B cell (primary cell): ENCODE measurements at places on chromosomes 11 and 22. TPM values are rescaled to one million over a fixed set of nuclear protein-coding genes. Genes with fewer than 3 reads are reported as not detected.

OR52L1 gene
- not detected in 2 replicates for total RNA-seq

GRCh38 chr11:111081021-111081511, 164.5 kb upstream of the POU2AF2 start:
- DNase-seq = no peak
- no peaks in the 10 kb centered on the region for H3K27me3 ChIP-seq
- H3K36me3 ChIP-seq = no peaks in the 10 kb centered on the region
- no peak overlapping the region for H3K4me3 ChIP-seq

DNA sequence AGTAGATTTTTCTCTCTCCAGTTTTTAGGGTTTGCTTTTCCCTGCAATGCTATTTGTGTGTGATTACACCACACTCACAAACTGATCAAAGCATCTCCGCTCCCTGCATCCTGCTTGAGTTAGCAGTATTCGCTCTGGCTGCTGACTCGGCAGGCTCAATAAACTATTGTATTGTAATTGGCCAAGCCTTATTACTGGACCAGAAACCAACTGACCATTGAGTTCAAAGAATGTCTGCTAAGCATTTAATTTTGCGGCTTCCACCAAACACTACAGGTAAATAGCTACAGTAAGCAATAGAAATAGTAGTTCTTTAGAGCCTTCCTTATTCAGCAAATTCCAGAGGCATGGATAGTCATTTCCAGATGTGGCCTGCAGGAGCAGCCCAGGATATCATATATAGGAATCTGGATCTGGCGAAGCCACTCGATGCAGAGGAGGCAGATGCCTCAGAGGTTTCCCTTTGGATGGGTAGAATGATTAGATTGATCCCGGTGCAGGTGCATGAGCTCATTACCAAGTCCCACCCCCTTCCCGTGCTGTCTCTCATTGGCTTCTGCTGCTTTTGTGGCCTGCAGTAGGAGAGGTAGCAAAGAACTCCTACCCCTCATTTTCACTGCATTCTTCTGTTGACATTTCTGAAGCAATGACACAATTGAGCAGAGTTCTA, 77.3 kb downstream of the COMMD9 start:
- H3K36me3 ChIP-seq = no peaks in the 10 kb centered on the region
- no peak for DNase-seq
- H3K4me1 ChIP-seq = no peaks in the 10 kb centered on the region
- no peak overlapping the region for H3K27ac ChIP-seq

GRCh38 chr11:68724293-68724692, 27.0 kb downstream of the TESMIN start:
- H3K4me1 ChIP-seq = no peaks in the 10 kb centered on the region
- no peak for DNase-seq
- no peak overlapping the region for H3K4me3 ChIP-seq

GRCh38 chr11:10930224-10930971, 72.5 kb upstream of the ZBED5 start:
- H3K4me1 ChIP-seq = peaks cover 24% of the 10 kb centered on the region
- no peak for DNase-seq
- no peaks in the 10 kb centered on the region for H3K27me3 ChIP-seq
- H3K36me3 ChIP-seq = no peaks in the 10 kb centered on the region

OR5A1 gene
- total RNA-seq = not detected in 2 replicates

DNA sequence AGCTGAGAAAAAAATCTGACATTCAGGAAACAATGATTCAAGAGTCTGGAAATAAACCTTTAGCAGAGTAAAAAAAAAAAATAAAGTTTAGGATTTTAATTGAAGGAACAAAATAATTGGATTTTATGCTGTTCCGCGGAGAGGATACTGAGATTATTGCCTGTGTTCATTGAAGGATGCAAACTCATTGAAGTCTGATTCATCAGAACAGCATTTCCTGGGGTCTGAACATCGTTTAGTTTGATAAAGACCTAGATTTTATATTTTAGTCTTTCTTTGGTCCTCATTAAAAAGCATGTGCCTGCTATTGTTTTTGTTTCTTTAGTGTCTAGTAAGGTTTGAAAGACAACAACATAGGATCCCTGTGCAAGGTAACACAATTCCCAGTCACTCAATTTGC, 4.5 kb downstream of the TLCD5 start:
- H3K27ac ChIP-seq = no peak overlapping the region
- H3K27me3 ChIP-seq = peaks cover 36% of the 10 kb centered on the region
- H3K36me3 ChIP-seq = no peaks in the 10 kb centered on the region
- H3K4me1 ChIP-seq = peaks cover 24% of the 10 kb centered on the region
- no peak for DNase-seq
- no peak overlapping the region for H3K4me3 ChIP-seq

OR52I2 gene
- total RNA-seq = not detected in 2 replicates

SCGB2A2 gene
- total RNA-seq = not detected in 2 replicates

GRCh38 chr11:125270106-125270505, 105.6 kb downstream of the PKNOX2 start:
- no peak overlapping the region for H3K4me3 ChIP-seq
- no peaks in the 10 kb centered on the region for H3K36me3 ChIP-seq
- DNase-seq = no peak
- no peaks in the 10 kb centered on the region for H3K4me1 ChIP-seq

DNA sequence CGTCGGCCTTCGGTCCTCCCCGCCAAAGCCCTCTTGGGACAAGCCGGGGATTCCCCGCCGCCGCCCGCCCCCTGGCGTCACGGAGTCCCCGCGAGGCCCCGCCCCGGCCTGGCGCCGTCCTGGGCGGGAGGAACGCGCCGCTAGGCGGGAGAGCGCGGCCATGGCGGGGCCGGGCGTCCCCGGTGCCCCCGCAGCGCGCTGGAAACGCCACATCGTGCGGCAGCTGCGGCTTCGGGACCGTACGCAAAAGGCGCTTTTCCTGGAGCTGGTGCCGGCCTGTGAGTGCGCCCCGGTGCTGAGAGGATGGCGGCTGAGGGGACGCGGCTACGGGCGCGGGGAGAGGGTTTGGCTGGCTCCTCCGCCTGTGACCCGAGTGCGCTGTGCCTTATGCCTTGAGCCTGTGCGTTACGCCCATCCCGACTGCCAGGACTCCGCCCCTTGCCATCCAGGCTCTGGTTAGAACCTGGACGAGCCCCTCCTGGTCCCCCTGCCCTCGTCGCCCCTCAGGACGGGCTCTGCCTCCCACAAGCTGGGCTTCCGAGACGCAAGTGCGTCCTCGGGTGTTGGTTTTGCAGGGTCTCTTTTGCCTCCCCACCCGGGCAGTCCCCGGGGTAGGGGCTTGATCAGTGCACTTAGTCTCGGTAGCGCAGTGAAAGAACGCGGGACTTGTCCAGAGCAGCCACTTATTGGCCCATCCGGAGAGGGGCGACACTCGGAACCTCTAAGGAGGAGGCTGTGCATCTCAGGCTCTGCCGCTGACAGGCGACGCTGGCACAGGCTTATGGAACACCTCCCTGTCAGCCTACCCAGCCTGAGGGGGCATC, at the start of gene ATG16L2:
Gene ATG16L2, plus strand, starts transcription at position 126 of the 824 bp plus-strand sequence. Its CDS starts 35 bp downstream, at position 161.
- H3K27me3 ChIP-seq = no peaks in the 10 kb centered on the region
- H3K36me3 ChIP-seq = no peaks in the 10 kb centered on the region
- H3K4me3 ChIP-seq = peak within 1 kb of the TSS; percentile 99
- peak within 1 kb of the TSS; percentile 95 for H3K27ac ChIP-seq
- peaks cover 36% of the 10 kb centered on the region for H3K4me1 ChIP-seq

LYVE1 gene
- not detected in 2 replicates for total RNA-seq

GRCh38 chr22:27876684-27877083, 42.4 kb downstream of the PITPNB start:
- H3K36me3 ChIP-seq = peaks cover 2% of the 10 kb centered on the region
- no peak overlapping the region for H3K27ac ChIP-seq
- H3K4me1 ChIP-seq = peaks cover 3% of the 10 kb centered on the region

DNA sequence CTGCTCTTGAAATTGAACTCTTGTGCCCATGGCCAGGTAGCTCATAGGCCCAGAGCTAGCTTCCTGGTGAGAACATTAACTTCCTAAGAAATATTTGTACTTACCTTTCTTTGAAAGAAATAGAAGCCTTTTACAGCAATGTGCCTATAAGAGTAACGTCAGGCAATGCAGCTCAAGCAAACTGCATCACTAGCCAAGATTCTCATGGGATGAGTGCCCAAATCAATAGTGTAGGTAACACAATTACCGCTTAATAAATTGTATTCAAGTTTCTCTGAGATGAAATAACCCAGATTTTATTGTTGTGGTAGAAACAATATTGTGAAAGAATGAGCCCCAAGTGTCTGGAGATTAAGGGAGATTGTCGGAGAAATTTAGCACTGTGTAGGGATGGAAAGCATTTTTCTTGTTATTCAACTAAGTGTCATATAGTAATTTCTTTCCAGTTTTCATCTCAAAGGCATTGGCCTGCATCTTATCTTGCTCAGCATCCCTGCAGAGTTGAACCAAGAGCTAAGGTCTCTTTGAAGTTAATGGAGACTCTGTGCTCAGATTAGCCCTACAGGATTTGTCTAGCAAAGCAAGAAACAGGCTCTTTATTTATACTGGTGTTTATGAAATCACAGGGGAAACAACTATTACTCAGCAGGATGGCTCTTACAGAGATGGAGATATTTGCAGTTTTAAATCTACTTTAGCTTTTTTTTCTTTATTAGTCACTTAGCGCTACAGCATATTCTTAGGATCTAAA, 321.0 kb upstream of the PDGFD start:
- H3K36me3 ChIP-seq = no peaks in the 10 kb centered on the region
- H3K27ac ChIP-seq = no peak overlapping the region
- DNase-seq = no peak
- H3K4me1 ChIP-seq = no peaks in the 10 kb centered on the region

- H3K27ac ChIP-seq = no peak overlapping the region
- no peak for DNase-seq
- no peak overlapping the region for H3K4me3 ChIP-seq
- no peaks in the 10 kb centered on the region for H3K27me3 ChIP-seq
- H3K4me1 ChIP-seq = no peaks in the 10 kb centered on the region
Measured at GRCh38 chr11:119192111-119192510, 6.8 kb downstream of the NHERF4 start.

- no peaks in the 10 kb centered on the region for H3K36me3 ChIP-seq
- no peaks in the 10 kb centered on the region for H3K4me1 ChIP-seq
- H3K27ac ChIP-seq = no peak overlapping the region
Measured at GRCh38 chr11:12808519-12808918, 134.3 kb downstream of the TEAD1 start.

ANKK1 gene
- total RNA-seq = 0.89 and 1.1 TPM in 2 replicates

GRCh38 chr11:102587722-102588121, 37.4 kb downstream of the MMP20 start:
- no peak overlapping the region for H3K4me3 ChIP-seq
- H3K27me3 ChIP-seq = no peaks in the 10 kb centered on the region
- no peaks in the 10 kb centered on the region for H3K36me3 ChIP-seq

GRCh38 chr11:103585401-103585800, 451.0 kb upstream of the DDI1 start:
- no peak for DNase-seq
- H3K27ac ChIP-seq = no peak overlapping the region
- H3K4me1 ChIP-seq = no peaks in the 10 kb centered on the region
- H3K27me3 ChIP-seq = no peaks in the 10 kb centered on the region

DNA sequence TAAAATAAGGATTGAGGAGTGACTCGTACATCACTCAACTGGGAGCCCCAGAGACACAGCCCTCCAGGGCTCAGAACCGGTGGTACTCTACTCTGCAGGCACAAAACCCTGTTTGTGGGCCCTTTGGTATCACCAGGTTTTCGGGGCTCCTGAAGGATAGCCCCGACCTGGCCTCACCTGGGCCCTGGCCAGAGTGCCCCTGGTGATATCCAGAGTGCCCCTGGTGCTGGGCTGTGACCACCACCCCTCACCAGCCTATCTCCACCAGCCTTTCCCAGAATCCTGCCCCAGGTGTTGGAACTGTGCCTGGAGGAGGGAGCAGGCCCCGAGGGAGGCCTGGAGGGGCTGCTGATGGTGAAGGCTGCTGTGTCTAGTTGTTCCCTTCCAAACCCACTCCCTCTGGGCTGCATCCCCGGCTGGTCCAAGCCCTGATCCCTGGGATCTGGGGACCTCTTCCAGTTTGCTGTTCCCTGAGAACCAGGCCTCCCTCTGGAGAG, 2.2 kb upstream of the GGT5 start:
- H3K36me3 ChIP-seq = no peaks in the 10 kb centered on the region
- peaks cover 24% of the 10 kb centered on the region for H3K4me1 ChIP-seq
- H3K27ac ChIP-seq = no peak overlapping the region
- no peaks in the 10 kb centered on the region for H3K27me3 ChIP-seq
- H3K4me3 ChIP-seq = no peak overlapping the region

CDC42EP2 gene
- total RNA-seq = 1.1 and 1.5 TPM in 2 replicates
